Adrenal gland (tissue), 19 donors: ENCODE measurements at places on chromosomes 7 and 10. TPM values are rescaled to one million over a fixed set of nuclear protein-coding genes. Genes with fewer than 3 reads are reported as not detected.

The PLAC9 gene
- total RNA-seq = 26.6 TPM

The FXYD4 gene
- not detected for total RNA-seq

The SLC25A28 gene
- total RNA-seq = 49.1 TPM

The JAKMIP3 gene
- total RNA-seq = 0.55 TPM

The ODAD2 gene
- 0.39 TPM for total RNA-seq

- H3K27me3 ChIP-seq = no peaks in the 10 kb centered on the region
- no peak for DNase-seq
- peak overlapping the region; percentile 76 for H3K27ac ChIP-seq
Measured at GRCh38 chr7:131533566-131534561, 22.6 kb downstream of the PODXL start.

DNA sequence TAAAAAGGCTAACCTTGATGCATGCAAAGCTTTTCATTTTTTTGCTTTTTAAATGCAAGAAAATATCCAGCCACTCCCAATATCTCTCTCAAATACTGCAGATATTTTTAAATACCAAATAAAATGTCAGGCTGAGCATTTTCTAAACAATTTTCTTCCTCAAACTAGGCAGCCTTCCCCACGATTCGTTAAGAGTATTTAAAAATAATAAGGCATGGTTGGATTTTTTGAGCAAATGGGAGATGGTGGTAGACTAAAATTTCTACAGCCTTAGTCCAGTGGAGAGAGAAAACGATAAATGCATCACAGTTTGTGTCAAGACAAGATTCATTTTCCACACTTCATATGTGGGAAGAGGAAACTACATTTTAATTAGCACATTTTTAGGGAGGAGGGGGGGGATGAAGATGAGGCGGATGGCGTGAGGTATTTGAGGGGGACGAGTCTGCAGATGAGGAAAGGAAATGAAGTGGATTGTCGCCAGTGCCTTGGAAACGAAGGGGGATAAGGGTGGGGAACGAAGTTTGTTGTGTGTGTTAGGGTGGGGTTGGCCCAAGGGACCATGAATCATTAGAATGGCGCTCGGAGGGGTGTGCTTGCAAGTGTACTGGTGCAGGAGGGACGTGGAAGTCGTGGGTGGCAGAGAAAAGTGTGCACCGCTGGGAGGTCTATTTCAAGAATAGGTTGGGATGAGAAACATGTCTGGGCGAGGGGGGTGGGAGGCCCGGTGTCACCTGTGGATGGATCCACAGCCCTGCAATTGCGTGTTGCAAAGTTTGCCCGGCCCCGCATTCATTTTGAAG is 1.2 kb upstream of the ADD3 start:
- peak overlapping the region; percentile 84 for H3K27ac ChIP-seq
- peak; percentile 29 for DNase-seq
- peaks cover 4% of the 10 kb centered on the region for H3K4me1 ChIP-seq
- H3K36me3 ChIP-seq = no peaks in the 10 kb centered on the region
- peak overlapping the region; percentile 69 for H3K4me3 ChIP-seq

- peak; percentile 87 for DNase-seq
- H3K27me3 ChIP-seq = no peaks in the 10 kb centered on the region
- H3K27ac ChIP-seq = peak overlapping the region; percentile 95
- no peak overlapping the region for H3K4me3 ChIP-seq
- H3K4me1 ChIP-seq = peaks cover 48% of the 10 kb centered on the region
Measured at GRCh38 chr7:100568896-100569844, 4.5 kb downstream of the SAP25 start.

DNA sequence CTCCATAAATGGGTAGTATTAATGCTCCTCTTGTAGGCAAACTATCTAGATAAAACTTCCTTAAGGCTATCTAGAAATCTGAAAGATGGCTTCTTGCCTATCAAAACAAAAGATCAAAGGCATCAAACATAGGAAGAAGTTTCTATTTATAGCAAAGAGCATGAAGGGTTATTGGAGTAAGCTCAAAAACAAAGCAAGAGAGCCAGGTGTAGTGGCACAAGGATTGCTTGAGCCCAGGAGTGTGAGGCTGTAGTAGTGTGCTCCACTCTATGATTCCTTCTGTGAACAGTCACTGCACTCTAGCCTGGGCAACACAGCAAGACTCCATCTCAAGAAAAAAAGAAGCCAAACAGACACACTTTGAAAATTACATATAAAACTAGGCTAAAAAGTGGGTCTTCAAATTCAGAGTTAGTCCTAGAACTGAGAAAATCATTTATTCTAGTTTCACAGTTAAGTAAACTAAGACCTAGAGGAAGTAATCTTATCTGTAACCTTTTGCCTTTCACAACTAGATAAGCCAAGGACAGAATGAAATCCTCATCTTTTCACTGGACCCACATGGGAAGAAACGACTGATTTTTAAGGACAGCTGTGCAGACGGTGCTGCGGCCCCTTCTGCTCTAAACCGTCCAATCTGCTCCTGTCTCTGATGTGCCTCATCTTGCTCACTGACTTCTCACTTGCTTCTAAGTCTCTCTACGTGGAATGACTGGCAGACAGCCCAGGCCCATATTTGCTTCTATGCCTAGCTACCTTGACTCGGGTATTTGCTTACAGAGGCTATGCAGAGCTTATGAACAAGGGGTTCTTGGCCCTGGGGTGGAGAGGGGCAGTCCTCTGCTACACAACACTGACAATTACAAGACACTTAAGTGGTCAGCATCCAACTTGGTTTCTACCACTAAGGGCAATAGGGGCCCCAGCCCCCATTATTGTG is 50.0 kb downstream of the ESYT2 start:
- H3K36me3 ChIP-seq = peaks cover 20% of the 10 kb centered on the region
- no peaks in the 10 kb centered on the region for H3K27me3 ChIP-seq
- no peak for DNase-seq

- no peak for DNase-seq
- H3K36me3 ChIP-seq = no peaks in the 10 kb centered on the region
- H3K27me3 ChIP-seq = no peaks in the 10 kb centered on the region
- H3K4me3 ChIP-seq = no peak overlapping the region
Measured at GRCh38 chr7:100793806-100794660, 33.3 kb downstream of the EPHB4 start.

DNA sequence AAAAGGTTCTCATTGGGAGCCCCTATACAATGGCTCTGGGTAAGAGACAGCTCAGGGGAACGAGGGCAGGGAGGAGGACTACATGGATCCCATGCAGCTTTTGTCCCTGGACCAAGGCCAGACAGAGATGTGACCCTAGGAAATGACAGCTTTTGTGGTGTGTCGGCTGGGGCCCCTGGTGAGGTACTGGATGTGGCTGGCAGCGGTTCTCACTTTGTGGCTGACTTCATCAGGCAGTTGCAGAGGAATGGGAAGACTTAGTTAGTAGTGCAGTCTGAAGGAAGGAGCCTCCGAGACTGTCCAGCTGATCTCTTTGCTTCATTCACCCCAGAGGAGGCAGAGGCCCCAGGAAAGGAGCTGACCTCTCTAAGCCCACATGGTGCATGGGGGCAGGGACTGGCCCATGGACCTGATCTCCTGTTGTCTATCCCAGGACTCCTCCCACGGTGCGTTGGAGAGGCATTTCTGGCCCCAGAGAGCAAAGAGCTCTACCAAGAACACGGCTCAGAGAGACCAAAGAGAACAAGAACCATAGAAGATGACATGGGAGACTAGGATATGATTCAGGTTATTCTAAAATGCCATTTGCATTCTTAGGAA is 202.9 kb downstream of the RPS24 start:
- no peak for DNase-seq
- no peaks in the 10 kb centered on the region for H3K4me1 ChIP-seq
- H3K27ac ChIP-seq = no peak overlapping the region
- no peaks in the 10 kb centered on the region for H3K36me3 ChIP-seq
- H3K4me3 ChIP-seq = no peak overlapping the region
- H3K27me3 ChIP-seq = no peaks in the 10 kb centered on the region

DNA sequence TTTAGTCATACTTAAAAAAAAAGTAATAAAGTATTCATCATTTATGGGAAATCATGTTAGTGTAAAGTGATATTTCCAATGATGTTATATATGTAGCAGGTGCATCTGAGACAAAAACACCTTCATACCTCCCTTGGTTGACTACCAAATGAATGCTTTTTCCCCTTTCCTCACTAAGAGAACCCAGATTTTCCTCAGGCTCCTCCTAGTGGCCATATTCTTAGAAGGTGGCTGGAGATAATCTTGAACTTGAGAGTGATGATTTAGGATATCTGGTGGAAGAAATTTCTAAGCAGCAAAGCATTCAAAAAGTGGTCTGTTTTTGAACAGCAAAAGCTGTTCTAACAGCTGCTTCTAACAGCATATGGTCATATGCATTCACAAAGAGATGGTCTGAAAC is 16.8 kb upstream of the DNAH11 start:
- no peak overlapping the region for H3K4me3 ChIP-seq
- no peaks in the 10 kb centered on the region for H3K36me3 ChIP-seq
- no peaks in the 10 kb centered on the region for H3K4me1 ChIP-seq
- no peaks in the 10 kb centered on the region for H3K27me3 ChIP-seq
- DNase-seq = no peak

DNA sequence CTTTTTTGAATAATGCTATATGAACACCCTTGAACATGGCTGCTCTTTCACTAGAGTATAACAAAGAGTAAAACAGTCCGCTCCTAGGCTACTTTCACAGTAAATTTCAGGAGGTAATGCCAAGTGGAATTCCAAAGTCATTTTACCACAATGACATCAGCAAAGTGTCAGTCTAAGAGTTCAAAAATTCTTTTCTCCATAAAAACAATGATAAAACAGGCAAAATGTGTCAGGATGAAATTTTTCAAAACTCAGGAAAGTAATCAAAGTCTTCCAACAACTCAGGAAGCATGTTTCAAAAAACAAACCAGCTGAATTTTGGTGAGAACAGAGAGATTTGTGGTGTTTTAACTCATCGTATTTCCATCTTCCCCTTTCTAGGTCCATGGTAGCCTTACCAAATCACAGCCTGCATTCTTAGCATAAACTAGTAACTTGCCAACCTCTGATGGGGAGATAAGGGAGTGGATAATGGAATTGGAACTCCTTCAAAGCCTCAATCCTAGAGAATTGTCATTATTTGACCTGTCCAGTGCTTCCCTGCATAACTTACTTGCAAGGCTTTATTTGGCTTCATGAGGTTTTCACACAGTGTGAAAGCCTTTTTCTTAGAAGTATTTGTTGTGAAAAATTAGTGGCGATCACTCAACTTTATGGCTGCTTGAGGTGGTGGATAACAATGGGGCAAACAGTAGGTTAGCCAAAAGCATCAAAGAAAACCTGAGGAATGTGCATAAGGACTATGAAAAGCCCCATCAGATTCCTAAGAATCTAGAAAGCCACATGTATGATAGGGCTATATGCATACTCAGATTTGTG is 302.7 kb downstream of the HDAC9 start:
- no peaks in the 10 kb centered on the region for H3K36me3 ChIP-seq
- H3K27me3 ChIP-seq = no peaks in the 10 kb centered on the region
